ENCODE measurements at places on chromosomes 3 and 15. TPM values are rescaled to one million over a fixed set of nuclear protein-coding genes. Genes with fewer than 3 reads are reported as not detected.

NLGN1 gene
- not detected for total RNA-seq

IL17RB gene
- total RNA-seq = 2.1 TPM

ARPP21 gene
- not detected for total RNA-seq

- no peaks in the 10 kb centered on the region for H3K36me3 ChIP-seq
- no peaks in the 10 kb centered on the region for H3K4me1 ChIP-seq
- no peak overlapping the region for H3K27ac ChIP-seq
Measured at GRCh38 chr3:178369006-178369405, 167.2 kb upstream of the KCNMB2 start.

- H3K4me3 ChIP-seq = no peak overlapping the region
- H3K27ac ChIP-seq = no peak overlapping the region
- no peak for DNase-seq
- no peaks in the 10 kb centered on the region for H3K4me1 ChIP-seq
- H3K36me3 ChIP-seq = no peaks in the 10 kb centered on the region
Measured at GRCh38 chr3:70392227-70392626, 79.8 kb upstream of the MDFIC2 start.

DNA sequence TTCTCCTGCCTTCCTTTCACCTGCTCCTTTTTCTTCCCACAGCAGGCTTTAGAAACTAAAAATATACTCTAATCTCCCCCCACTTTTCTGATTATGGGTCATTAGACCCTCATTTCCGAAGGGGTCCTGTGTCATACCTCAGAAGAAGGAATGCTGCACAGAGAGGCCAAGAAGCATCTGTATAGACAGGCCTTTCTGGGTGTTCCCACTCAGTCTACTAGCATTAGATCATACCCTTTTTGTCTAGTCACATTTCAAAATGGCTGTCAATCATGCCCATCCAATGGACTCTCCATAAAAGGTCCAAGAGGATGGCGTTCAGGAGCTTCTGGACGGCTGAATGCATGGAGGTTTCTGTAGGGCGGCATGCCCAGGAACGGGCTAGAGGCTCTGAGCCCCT lies 192.2 kb downstream of the SUCLG2 start:
- H3K36me3 ChIP-seq = no peaks in the 10 kb centered on the region
- no peak for DNase-seq
- H3K27me3 ChIP-seq = no peaks in the 10 kb centered on the region
- no peaks in the 10 kb centered on the region for H3K4me1 ChIP-seq
- H3K27ac ChIP-seq = no peak overlapping the region
- no peak overlapping the region for H3K4me3 ChIP-seq

DNA sequence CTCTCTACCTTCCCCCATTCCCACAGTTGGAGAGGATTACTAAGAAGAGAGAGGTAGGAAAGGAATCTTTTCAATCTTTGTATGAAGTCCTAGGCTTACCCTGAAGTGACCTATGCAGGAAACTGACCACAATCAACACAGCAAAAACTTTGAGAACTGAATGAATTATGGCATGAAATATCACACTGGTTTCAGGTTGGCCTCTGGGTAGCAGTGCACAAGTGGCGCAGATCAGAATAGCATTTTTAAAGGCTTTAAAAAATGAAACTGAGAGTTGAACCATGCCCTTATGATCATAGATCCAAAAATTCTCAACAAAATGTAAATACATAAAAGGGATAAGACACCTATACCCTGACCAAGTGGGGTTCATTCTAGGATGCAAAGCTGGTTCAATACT lies 198.9 kb downstream of the CPNE4 start:
- H3K4me1 ChIP-seq = no peaks in the 10 kb centered on the region
- H3K36me3 ChIP-seq = no peaks in the 10 kb centered on the region
- no peaks in the 10 kb centered on the region for H3K27me3 ChIP-seq
- no peak overlapping the region for H3K4me3 ChIP-seq
- no peak for DNase-seq

GRCh38 chr15:69854001-69854400 lies 243.7 kb downstream of the TLE3 start:
- no peak overlapping the region for H3K27ac ChIP-seq
- no peaks in the 10 kb centered on the region for H3K27me3 ChIP-seq
- DNase-seq = no peak
- no peaks in the 10 kb centered on the region for H3K36me3 ChIP-seq

GRCh38 chr3:194198938-194199337 lies 63.0 kb downstream of the HES1 start:
- H3K36me3 ChIP-seq = no peaks in the 10 kb centered on the region
- H3K27ac ChIP-seq = no peak overlapping the region
- no peak overlapping the region for H3K4me3 ChIP-seq
- no peak for DNase-seq

- DNase-seq = no peak
- no peaks in the 10 kb centered on the region for H3K4me1 ChIP-seq
- no peaks in the 10 kb centered on the region for H3K27me3 ChIP-seq
- H3K4me3 ChIP-seq = no peak overlapping the region
Measured at GRCh38 chr15:50123861-50124557, 5.0 kb upstream of the ATP8B4 start.

- no peak overlapping the region for H3K27ac ChIP-seq
- H3K4me3 ChIP-seq = no peak overlapping the region
- no peaks in the 10 kb centered on the region for H3K4me1 ChIP-seq
Measured at GRCh38 chr15:53872410-53872809, 105.8 kb upstream of the UNC13C start.

DNA sequence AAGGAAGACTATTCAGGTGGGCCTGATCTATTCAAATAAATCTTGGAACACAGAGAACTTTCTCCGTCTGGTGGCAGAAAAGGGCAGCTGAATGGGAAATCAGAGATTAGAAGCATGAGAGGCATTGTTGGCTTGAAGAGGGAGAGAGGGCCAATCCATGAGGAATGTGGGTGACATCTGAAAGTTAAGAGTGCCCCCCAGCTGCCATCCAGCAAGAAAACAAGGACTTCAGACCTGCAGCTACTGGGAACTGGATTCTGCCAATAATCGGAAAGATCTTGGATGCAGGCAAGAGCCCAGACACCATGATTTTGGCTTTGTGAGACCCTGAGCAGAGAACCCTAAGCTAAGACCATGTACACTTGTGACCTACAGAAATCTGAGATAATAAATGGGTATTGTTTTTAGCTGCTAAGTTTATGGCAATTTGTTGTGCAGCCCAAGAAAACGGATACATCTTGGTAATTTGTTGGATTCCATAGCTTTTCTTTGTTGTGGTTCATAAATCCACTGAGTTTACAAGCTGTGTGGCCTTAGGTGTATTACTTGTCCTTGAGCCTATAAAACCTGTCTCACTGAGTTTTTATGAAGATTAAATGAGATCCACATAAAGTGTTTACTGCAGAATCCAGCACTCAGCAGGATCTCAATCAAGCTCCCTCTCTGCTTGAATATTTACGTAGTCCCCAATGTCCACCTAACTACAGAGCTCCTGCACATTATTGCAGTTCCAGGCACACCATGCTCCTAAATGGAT lies 82.1 kb upstream of the PRTG start:
- H3K27ac ChIP-seq = no peak overlapping the region
- peaks cover 3% of the 10 kb centered on the region for H3K4me1 ChIP-seq
- H3K36me3 ChIP-seq = no peaks in the 10 kb centered on the region
- no peaks in the 10 kb centered on the region for H3K27me3 ChIP-seq
